ENCODE measurements at places on chromosomes 1 and 21.

DNA sequence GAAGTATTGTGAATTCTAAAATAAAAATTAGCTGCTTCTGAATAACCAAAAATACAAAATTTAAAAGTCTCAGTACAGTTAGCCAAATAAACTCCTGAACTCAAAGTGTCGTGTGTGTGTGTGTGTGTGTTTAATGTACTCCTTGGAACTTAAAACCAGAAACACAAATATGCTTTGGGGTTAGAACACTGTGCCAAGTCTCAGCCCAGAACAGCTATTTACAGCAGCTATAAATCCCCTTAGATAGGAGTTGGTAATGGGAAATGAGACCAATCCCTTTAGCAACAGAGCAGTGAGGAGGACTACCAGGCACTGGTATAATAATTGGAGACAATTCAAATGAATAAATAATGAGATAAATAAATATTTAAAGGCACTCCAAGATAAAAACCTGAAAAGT lies 83.1 kb downstream of the PATJ start:
- no peak for DNase-seq

GRCh38 chr1:76876655-76877395 lies 9.5 kb downstream of the ST6GALNAC5 start:
- no peak for DNase-seq

GRCh38 chr1:184118046-184118445 lies 66.5 kb downstream of the TSEN15 start:
- DNase-seq = no peak

DNA sequence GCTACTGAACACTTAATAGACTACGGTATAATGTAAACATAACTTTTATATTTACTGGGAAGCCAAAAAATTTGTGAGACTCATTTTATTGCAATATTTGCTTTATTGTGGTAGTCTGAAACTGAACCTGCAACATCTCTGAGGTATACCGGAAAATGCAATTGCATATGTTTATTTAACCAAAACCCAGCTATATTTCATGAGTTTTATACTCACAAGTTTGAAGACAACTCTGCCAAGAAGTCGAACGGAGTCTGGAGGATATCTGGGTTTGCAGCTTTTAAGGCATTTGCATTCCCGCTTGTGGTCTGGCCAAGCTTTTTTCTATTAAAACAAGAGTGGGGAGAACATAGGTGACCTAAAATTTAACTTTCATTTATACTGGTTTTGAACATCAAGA lies 171.9 kb downstream of the SMYD3 start:
- DNase-seq = no peak

GRCh38 chr1:212256369-212256768 lies 28.8 kb upstream of the PPP2R5A start:
- no peak for DNase-seq

GRCh38 chr1:172298141-172298540 lies 122.3 kb upstream of the C1orf105 start:
- DNase-seq = no peak

- no peak for DNase-seq
Measured at GRCh38 chr1:62100442-62100841, 94.2 kb upstream of the L1TD1 start.

DNA sequence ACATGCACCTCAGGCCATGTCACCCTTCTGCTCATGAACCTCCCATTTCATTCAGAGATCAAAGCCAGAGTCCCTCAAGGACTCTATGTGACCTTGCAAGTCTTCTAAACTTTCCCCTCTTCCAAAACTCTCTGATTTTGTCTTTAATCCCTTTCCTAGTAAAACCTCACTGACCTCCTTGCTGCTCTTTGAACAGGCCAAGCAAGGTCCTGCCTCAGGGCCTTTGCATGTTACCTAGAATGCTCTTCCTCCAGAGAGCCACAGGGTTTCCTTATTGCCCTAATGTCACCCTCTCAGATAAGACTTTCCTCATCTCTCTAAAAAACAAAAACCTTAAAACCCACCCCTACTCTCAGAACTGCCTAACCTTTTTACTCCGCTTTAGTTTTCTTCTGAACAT lies 26.6 kb downstream of the IL23R start:
- DNase-seq = no peak

DNA sequence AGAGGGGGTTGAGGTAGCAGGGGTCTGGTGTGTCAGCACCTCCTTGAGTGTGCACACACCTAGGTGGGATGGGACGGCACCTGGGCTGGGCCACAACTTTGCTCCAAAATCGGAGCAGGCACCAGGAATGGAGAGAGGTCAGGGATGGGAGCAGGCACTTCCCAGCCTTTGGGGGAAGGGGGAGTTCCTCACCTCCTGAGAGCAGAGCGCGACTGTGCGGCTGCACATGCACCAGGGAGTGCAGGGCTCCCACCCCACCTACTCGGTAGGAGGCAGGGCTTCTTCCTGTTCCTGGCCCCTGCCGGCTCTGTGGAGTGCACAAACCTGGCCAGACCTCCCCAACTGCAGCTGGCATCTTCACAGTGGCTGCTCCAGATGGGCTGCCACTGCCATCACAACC lies 399.3 kb downstream of the NCAM2 start:
- DNase-seq = no peak

DNA sequence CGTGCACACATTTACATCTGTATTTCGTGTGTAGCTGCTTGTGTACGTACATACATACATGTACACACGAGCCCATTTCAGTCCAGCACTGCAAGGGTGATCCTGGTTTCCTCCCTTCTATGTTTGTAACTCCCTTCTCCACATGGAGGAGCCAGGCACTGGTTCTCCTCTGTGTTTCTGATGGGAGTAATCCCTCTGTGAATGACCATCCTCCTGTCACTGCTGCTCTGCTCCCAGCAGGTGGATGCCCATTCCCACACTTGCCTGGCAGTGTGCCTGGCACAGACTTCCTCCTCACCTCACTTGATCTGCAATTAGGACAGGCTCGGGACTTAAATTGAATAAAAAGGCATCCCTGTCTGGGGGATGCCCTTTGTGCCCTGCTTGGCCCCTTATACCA lies 37.1 kb downstream of the TRAPPC10 start:
- DNase-seq = no peak

DNA sequence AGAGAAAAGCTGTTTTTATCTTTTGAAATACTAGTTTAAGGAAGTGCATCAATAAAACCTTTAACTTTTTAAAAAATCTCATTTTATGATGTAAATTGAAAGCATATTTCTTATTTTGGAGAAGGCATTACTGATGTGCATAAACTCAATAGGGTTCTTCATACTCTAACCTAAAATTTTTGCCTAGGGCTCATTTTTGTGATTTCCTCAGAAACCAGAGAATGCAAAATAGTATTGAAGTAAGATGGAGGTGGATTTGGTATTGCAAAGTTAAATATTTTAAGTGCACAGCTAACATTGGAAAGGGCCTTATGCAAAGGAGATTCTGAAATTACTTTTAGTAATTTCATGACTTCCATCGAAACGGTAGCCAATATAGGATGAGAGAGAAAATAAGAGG lies 101.9 kb downstream of the PTGER3 start:
- DNase-seq = no peak

DNA sequence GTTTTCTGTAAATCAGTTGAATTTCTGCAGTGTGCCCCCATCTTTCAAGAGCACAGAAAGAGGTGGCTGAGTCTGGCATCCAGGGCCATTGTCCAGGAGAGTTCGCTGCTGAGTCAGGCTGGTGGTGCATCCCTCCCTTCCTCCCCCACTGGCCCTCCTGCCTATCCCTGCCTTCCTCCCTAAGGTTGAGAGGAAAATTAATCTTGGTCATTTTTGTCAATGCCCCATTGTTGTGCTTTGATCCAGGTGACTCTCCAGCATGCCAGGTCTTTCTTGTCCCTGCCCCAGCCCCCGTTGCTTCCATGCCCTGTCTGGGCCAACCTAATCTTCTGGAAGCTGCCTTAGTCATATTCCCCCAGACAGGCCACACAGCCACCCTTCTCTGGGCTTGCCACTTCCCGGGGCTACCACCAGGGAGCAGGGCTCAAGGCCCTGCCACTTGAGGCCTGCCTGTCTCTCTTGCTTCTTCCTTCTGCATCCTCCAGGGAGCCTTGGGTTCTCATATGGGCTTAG lies 26.6 kb downstream of the PROK1 start:
- no peak for DNase-seq

GRCh38 chr1:20932437-20932977 lies 145.4 kb upstream of the HP1BP3 start:
- no peak for DNase-seq

DNA sequence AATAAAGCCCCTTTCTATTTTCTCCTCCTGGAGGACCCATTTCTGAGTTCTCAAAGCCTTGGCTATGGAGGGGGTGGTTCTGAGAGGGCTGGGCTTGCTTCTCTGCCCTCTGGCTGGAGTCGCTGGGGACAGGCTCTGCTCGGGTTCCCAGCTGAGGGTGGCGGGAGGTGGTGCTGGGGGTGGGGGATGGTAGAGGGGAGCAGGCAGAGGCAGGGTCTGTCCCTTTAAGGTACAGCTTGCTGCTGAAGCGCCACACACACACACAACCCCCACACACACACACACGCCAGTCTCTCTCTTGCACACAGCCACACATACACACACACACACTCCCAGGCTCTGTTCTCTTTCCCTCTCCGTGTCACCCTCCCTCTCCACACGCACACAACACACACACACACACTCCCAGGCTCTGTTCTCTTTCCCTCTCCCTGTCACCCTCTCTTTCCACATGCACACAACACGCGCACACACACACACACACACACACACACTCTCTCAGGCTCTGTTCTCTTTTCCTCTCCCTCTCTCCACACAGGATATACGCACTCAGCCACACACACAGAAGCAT lies 69.8 kb upstream of the SSBP3 start:
- no peak for DNase-seq

- no peak for DNase-seq
Measured at GRCh38 chr1:15180189-15180588, 26.6 kb downstream of the TMEM51 start.

DNA sequence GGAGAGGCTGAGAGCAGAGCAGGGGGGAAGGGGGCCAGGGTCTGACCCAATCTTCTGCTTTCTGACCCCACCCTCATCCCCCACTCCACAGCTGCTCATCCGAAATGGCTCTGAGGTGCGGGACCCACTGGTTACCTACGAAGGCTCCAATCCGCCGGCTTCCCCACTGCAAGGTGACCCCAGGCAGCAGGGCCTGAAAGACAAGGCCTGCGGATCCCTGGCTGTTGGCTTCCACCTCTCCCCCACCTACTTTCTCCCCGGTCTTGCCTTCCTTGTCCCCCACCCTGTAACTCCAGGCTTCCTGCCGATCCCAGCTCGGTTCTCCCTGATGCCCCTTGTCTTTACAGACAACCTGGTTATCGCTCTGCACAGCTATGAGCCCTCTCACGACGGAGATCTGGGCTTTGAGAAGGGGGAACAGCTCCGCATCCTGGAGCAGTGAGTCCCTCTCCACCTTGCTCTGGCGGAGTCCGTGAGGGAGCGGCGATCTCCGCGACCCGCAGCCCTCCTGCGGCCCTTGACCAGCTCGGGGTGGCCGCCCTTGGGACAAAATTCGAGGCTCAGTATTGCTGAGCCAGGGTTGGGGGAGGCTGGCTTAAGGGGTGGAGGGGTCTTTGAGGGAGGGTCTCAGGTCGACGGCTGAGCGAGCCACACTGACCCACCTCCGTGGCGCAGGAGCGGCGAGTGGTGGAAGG lies 17.1 kb upstream of the HDAC1 start:
- DNase-seq = no peak

DNA sequence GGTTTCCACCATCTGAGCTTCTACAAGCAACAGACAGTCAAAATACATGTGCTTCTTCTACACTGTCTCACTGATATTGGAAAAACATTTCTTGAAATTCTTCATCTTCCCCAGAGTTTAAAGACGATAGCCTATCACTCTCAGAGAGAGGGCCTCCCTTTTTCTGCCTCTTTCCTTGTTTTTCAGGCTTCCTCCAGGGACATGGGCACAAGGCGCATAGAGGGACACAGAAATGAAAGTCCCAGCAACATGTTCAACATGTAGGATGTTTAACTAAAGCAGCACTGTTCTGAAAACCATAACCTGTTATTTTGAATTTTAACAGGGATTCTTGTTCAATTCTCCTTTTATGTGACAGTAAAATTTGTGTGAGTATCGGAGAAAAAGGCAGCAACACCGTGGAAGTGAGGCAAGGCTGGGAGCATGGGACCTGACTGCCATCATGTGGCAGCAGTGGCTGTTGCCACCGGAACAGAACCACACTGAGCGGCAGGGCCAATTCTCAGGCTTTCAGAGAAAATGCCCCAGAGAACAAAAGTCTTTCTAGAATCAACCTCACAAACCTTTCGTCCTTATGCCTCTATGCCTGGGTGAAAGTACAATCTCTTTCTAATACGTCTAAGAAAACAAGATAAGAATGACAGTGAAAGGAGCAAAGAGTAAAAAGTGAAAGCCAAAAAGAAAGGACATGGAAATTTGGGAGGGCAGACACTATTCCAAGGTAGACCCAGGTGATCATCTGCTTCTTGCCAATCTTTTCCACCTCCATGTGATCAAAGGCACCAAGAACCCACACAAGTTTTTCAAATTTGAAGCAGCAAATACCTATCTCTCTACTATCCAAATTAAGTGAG lies 54.5 kb downstream of the PCNX2 start:
- peak; percentile 46 for DNase-seq

- DNase-seq = no peak
Measured at GRCh38 chr1:57064379-57065140, 98.7 kb upstream of the C8B start.

DNA sequence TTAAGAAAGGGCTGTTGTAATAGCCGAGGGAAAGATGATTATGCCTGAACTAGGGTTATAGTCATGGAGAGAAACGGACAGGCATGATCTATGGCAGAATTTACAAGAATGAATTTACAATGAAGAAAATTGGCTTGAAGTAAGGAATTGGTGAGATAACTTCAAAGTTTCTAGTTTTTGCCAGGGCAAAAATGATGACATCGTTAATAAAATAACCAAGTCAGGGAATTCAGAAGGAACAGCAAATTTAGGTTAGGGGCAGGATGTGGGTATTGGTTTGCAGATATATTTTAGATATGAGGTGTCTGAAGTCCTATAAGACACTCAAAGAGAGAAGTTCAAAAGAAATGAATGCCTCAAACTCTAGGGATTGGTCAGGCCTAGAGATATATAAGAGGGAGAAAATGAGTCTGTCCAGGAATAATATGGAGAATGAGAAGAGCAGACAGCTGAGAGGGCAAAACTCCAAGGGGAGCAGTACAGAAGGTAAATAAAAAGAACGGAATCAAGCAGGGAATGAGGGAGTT lies 62.8 kb downstream of the IARS2 start:
- no peak for DNase-seq

GRCh38 chr1:29804181-29804899 lies 568.0 kb downstream of the PTPRU start:
- DNase-seq = no peak

DNA sequence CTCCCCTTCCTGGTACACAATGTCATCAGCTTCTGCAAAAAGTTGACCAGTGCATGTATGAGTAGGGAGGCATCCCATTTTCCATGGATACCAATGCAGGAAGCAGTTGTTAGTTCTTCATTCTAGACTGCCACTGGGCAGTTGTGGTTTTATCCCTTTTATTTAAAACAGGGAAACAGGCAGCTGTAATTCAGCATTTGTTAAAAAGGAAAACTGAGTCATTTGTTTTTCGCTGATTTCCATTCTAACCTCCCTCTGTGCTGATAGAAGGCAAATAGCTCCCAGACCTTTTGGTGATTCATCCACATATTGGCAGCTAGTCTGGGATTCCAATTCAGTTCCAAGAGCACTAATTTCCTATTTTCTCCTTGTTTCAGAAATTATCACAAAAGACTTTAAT lies 21.1 kb upstream of the ABCA4 start:
- no peak for DNase-seq
